ENCODE measurements at places on chromosomes 4 and X.

- DNase-seq: peak; percentile 40
Measured at GRCh38 chrX:119041175-119041574, 31.6 kb upstream of the CT47C1 start.

GRCh38 chr4:140813804-140814203 lies 57.6 kb upstream of the TBC1D9 start:
- DNase-seq: no peak

GRCh38 chrX:108216405-108216804 lies 124.8 kb downstream of the ATG4A start:
- DNase-seq: no peak

GRCh38 chr4:167897116-167897515 lies 195.2 kb upstream of the ANXA10 start:
- DNase-seq: peak; percentile 52

GRCh38 chr4:149584722-149585121 lies 230.9 kb downstream of the IQCM start:
- no peak for DNase-seq

DNA sequence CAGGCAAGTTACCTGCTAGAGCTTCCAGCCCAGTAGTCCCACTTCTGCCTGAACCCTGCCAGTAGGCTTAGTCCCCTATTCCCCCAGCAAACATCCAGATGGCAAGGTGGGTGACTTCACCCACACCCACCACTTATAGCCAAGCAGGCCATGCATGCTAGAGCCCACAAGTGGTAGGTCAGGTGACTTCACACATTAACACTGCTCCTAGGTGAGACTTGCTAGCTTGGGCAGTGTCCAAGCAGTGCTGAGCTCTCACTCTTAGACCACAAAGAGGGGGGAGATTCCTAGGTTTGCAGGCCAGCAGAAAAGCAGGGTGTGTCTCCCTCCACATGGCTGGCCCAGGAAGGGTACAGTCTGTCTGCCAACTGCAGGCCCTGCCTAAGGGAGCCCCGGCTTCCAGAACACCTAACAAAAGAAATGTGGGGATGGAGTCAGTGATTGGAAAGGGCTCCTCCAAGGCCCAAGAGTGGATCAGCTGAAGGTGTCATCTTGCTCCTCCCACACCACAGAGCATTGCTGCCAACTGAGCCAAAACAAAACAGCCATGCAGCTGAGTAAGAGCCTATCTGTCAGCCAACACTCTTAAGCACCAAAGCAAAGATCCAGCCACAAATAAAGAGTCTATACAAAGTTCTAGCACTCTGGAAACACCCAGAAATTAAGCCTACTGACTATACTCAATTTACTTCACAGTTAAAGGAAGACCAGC lies 158.1 kb upstream of the USP38 start:
- no peak for DNase-seq

- DNase-seq: no peak
Measured at GRCh38 chrX:39176105-39176504, 374.8 kb downstream of the MID1IP1 start.

DNA sequence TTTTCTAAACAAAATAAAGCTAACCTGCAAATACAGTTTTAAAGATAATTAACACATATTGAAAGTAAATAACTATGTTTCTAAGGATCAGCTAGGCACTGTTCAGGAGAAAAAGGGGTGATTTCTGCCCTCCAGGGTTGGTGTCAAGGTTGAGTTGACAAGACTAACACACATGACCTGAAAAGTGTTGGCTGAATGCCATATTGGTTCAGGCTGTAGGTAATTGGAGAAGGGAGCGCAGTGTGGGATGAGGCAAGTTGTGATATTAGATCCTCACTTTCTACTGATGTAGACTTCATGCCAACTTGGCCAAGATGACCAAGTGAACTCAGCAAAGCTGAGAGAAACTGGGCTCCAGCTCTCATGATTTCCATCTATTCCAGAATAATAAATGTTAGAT lies 42.2 kb downstream of the PPM1K start:
- no peak for DNase-seq

- peak; percentile 91 for DNase-seq
Measured at GRCh38 chr4:88823058-88823919, 125.7 kb upstream of the NAP1L5 start.

GRCh38 chrX:40727581-40728252 lies 7.6 kb downstream of the MED14 start:
- DNase-seq: no peak

Data from non-pigmented ciliary epithelial cell (primary cell).